ENCODE measurements at places on chromosomes 13 and 19.

DNA sequence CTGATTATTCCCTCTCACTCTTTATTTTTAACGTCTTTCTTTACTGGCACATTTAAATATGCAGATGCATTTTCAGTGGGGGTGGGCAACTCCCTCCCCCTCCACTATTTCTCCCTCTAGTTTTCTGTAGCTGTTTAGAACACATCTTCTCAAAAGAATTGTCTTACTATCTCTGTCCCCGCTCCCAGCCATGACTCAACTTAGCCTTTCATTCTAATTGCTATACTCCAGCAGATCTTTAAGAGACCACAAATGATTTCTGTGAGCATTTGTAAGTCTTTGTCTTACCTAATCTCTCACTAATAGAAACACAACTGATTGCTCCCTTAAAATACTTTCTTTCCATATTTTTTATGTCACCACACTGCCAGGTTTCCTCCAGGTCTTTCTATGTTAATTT is 350.9 kb downstream of the SPRY2 start:
- DNase-seq: no peak

GRCh38 chr19:38717051-38717450 is 27.2 kb downstream of the CAPN12 start:
- DNase-seq: no peak

GRCh38 chr13:85255978-85256377 is 543.2 kb downstream of the SLITRK6 start:
- no peak for DNase-seq

DNA sequence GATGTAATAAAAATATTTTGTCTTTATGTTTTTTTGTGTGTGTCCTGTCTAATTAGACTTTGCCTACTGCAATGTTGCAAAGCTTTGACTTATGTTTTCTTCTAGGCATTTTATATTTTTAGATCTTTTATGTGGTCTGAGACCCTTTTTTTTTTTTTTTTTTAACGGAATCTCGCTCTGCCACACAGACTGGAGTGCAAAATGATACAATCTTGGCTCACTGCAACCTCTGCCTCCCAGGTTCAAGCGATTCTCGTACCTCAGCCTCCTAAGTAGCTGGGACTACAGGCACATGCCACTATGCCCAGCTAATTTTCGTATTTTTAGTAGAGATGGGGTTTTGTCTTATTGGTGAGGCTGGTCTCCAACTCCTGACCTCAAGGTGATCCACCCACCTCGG is 8.5 kb upstream of the ZNF304 start:
- no peak for DNase-seq

- DNase-seq: no peak
Observed at GRCh38 chr13:107324416-107325204, 756.7 kb upstream of the ARGLU1 start.

DNA sequence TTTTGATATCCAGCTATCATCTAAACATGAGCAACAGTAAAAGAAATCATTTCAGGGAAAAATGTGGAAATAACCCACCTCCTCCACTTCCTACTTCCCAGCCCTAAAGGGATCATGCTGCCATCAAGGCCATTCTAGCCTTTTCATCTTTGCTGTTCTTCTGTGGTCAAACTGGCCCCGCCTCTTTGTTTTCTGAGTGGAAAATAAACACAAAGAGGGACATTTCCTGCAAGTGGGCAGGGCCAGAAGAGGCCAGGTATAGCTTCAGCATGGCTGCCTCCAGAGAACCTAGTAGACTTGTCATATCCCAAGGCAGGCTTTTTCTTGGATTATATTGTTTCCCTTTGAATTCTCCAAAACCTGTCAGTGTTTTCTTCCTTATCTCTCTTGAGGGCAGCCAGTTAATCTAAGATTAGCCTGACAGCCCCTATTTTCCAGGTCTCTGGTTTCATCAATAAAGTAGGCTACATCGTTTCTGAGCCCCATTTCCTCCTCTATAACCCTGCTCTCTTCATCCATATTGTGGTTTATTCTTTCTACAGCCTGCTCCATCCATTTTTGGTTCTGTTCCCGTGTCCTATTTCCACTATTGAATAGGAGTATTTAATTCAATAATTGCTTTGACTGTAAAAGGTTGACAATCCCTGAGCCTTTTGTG is 117.6 kb downstream of the GPC6 start:
- no peak for DNase-seq

- no peak for DNase-seq
Observed at GRCh38 chr19:12888006-12888603, 1.1 kb upstream of the KLF1 start.

DNA sequence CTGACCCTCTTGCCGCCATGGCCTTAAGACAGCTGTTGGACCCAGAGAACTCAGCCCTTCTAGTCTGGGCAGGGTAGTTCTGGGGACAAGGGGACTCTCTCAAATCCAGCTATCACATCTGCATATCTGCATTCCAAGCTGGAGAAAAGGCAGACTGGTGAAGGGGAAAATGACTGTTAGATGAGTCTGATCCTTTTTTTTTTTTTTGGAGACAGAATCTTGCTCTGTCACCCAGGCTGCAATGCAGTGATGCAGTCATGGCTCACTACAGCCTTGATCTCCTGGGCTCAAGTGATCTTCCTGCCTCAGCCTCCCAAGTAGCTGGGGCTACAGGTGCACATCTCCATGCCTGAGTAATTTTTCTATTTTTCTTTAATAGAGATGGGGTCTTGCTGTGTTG is 114.3 kb downstream of the SIPA1L3 start:
- DNase-seq: no peak

DNA sequence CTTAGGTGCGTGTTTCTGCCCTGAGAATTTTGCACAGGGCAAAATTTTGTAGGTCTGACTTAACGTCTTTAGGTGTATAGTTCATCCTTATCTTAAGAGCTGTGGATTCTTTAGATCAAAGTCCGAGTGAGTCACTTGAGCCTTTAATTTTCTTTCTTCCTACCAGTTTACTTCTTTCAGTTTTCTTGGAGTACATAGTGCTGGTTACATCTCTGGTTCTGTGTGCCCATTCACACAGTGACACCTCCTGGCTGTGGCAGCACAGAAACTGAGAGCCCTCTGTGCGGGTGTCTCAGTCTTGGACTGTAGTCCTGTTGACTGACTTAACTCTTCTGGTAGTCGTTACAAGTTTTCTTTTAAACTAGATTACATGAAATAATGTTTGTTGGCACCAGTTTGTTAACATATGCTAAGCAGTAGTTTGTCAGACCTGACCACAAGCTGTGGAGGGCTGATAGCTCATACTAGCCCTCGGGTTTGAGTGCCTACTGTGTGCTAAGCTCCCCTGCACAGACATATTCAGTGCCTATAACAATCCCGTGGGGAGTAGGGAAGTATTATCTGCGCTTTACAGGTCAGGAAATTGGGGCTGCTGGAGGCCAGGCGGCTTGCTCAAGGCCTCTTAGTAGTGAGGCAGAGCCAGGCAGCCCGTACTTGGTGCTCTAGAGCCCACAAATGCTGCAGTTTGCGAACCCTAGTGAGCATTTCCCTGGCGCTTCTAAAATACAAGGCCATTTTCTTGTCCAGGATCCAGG is 1.6 kb downstream of the GATAD2A start:
- no peak for DNase-seq

DNA sequence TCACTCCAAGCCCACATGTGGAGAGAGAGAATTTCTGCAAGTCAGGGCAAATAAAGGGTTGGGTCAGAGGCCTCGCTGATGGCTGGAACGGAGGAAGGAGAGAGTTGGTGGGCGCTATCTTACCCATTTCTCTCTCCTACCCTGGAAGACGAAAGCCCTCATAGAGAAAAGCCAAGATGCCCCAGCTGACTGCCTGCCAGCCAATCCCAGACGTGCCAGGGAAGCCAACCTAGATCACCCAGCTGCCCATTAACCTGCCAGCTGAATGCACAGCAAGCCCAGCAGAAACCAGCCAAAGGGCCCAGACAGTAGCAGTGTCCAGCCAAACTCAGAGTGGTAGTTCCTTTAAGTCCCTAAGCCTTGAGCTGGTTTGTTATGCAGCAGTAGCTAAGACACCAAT is 167.0 kb upstream of the ZNF507 start:
- DNase-seq: no peak

DNA sequence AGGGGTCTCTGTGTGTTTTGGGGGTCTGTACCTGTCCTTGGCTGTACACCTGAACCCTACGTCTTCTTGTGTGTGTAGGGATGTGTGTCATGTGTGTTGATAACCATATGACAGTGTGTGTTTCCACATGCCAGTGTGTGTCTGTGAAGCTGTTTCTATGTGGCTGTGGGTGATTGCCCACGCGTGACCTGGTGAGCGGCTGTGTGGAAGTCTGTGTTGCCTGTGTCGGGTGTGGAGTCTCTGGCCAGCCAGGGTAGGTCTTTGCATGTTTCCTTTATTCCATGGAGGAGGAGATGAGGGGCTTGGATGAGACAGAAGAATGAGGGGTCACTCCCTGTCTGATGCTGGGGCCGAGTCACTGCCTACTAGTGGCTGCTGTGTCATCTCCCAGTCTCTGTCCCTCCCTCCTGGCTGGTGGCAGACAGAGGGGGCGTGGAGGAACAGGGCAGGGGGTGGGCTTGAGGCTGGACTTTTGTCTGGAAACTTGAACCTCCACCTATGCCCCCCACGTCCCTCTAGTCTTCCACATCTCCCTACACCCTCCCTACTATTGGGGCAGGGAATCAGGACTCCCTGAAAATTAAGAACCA is 2.8 kb upstream of the FOSB start:
- no peak for DNase-seq

GRCh38 chr13:20326276-20326675 is 94.2 kb upstream of the GJB6 start:
- no peak for DNase-seq

DNA sequence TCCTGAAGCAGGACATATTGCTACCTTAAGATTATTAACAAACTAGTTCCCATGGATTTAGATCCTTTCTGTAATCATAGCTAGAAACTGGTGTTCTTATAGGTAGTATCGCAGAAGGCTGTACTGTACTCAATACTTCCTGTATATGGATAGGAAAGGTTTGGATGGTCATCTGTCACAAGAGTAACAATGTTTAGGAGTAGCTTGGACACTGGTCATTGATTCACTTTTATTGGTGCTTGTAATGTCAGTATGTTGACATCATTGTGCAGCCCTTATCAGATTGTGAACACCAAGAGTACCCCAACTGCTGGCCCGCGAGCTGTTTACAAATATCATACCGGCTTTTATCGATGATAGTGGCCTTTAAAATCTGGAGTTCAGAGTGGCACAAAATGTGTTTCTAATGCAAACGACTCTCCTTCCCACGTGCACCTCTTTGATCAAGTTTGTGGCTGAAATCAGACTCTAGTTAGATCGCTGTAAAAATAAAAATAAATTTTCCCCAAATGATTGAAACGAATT is 605 bp upstream of the CDK8 start:
- no peak for DNase-seq

GRCh38 chr19:1250437-1251260 is 2.3 kb downstream of the MIDN start:
- no peak for DNase-seq

GRCh38 chr13:27182844-27183497 is 11.4 kb upstream of the USP12 start:
- no peak for DNase-seq

DNA sequence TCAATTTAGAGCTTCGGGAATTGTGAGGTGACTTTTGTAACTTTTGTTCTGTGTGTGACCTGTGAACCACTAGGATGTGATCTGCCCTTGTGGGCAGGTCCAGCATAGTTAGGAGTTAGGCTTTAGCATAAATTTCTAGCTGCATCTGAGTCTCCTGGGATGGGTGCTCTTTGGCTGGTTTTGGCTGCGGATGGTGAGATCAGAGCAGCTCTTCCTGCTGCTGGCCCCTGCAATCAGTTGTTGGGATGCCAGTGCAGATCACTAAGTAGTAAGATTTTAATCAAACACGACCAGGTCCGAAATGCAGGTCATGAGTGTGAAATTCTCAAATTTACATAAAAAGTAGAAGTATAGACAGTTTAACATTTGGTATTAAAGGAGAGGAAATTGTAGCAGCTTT is 8.5 kb downstream of the CEBPG start:
- no peak for DNase-seq

DNA sequence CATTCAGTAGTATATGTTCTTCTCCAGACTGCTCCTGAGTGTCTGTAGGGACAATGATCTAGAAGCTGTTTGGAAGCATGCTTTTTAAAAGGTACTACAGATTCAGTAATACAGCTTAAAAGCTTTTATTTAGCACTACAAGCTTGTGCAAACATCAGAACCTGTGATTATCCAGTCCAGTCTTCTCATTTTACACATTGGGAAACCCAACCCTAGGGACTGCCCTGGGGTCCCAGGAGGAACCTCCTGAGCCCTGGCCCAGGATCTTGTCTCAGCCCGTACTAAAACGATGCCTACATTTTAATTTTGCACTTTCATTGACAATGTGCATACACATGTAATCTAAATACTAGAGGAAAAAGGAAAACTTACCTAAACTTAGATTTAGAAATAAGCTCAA is 12.5 kb downstream of the DOCK9 start:
- DNase-seq: no peak

- no peak for DNase-seq
Observed at GRCh38 chr19:46198756-46199155, 30.8 kb upstream of the IGFL1 start.

GRCh38 chr19:14325863-14326262 is 55.4 kb upstream of the ADGRE5 start:
- DNase-seq: no peak

- no peak for DNase-seq
Observed at GRCh38 chr13:78576261-78576660, 27.1 kb downstream of the POU4F1 start.

- DNase-seq: no peak
Observed at GRCh38 chr13:101624210-101624922, 171.9 kb downstream of the ITGBL1 start.

DNA sequence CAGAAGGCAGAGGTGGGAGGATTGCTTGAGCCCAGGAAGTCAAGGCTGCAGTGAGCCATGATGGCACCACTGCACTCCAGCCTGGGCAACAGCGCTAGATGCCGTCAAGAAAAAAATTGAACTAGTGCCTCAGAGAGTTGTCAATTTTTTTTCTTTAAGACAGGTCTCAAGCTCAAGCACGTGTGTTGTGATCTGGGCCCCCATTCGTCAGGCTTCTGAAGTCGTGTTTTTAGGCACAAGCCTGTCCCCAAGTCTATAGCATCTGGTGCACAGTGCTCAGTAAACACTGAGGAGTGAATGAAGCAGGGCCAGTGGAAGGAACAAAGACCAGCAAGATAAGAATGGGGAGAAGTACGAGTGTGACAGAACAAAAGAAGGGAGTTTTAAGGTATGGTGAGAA is 23.7 kb upstream of the LAMP1 start:
- DNase-seq: no peak

- no peak for DNase-seq
Observed at GRCh38 chr13:43472980-43473379, 313.8 kb downstream of the ENOX1 start.

- no peak for DNase-seq
Observed at GRCh38 chr19:17183858-17184321, 31.3 kb upstream of the USE1 start.

DNA sequence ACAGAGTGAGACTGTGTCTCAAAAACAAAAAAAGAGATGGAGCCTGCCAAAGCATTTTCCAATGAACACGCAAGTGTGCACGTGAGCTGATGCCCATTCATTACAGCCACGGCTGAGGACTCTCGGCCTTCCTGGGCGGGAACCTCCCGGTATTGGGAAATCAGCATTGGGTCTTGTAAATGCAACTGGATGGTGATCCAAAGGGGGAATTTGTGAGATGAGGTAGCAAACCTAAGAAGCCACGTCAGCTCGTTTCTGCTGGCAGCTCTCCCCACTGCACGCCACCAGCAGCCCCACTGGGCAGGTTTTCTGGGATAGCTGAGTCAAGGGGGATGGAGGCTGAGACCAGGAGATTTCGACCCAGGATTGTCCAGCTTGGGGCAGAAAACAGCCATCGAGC is 11.5 kb downstream of the C13orf46 start:
- DNase-seq: no peak

GRCh38 chr13:78239714-78240113 is 321.1 kb upstream of the EDNRB start:
- no peak for DNase-seq

- no peak for DNase-seq
Observed at GRCh38 chr19:29854033-29854432, 42.2 kb downstream of the CCNE1 start.
